ENCODE measurements at places on chromosomes 12 and 14. TPM values are rescaled to one million over a fixed set of nuclear protein-coding genes. Genes with fewer than 3 reads are reported as not detected.

Gene CCNT1
- total RNA-seq, result 14.7 TPM

Gene DNAJC22
- 20.7 TPM for total RNA-seq

Gene CLEC1B
- not detected for total RNA-seq

Gene KRT79
- 0.05 TPM for total RNA-seq

Gene TAS2R9
- total RNA-seq, result not detected

Gene SMIM41
- total RNA-seq, result not detected

Gene TMCC3
- total RNA-seq, result 0.99 TPM

Gene BDKRB2
- total RNA-seq, result 2.6 TPM

Gene CACNA1C
- total RNA-seq, result 0.02 TPM

Gene HSPB8
- total RNA-seq, result 15.1 TPM

Gene NFATC4
- 0.21 TPM for total RNA-seq

Gene GPRC5D
- total RNA-seq, result not detected

Gene TMTC1
- 0.06 TPM for total RNA-seq

Gene CYP27B1
- 1.8 TPM for total RNA-seq

Gene ACYP1
- total RNA-seq, result 21.8 TPM

Gene TOX4
- total RNA-seq, result 66.0 TPM

Gene DHRS2
- total RNA-seq, result 7.5 TPM

Gene TMEM253
- total RNA-seq, result 0.73 TPM

Gene EML5
- total RNA-seq, result 0.76 TPM

Gene BBOF1
- 2.8 TPM for total RNA-seq

Gene PRICKLE1
- 0.85 TPM for total RNA-seq

Gene MMP14
- 0.51 TPM for total RNA-seq

Gene PABPN1
- total RNA-seq, result 156 TPM

Gene PRR4
- 1.6 TPM for total RNA-seq

Gene TMEM117
- 2.5 TPM for total RNA-seq

Gene ARHGDIB
- total RNA-seq, result 1.3 TPM

Gene FOXN4
- total RNA-seq, result 0.06 TPM

Gene PIWIL1
- total RNA-seq, result 0.03 TPM

Gene DAO
- not detected for total RNA-seq

Gene SIRT4
- total RNA-seq, result 0.88 TPM

Gene GAS2L3
- 9.2 TPM for total RNA-seq

Gene RNASE7
- not detected for total RNA-seq

Gene TAS2R10
- total RNA-seq, result not detected

Gene CCDC198
- 2.9 TPM for total RNA-seq

Gene SAMD15
- 2.0 TPM for total RNA-seq

Gene C1S
- total RNA-seq, result 41.1 TPM
